NCI-H1105 treated with DMSO at 0.1 percent for 48 hours (cell line): ENCODE measurements at places on chromosomes 2 and 18.

- no peak for DNase-seq
Observed at GRCh38 chr2:174877751-174878150, 113.5 kb upstream of the CHRNA1 start.

- DNase-seq, result no peak
Observed at GRCh38 chr2:38991899-38992298, 102.2 kb downstream of the ARHGEF33 start.

DNA sequence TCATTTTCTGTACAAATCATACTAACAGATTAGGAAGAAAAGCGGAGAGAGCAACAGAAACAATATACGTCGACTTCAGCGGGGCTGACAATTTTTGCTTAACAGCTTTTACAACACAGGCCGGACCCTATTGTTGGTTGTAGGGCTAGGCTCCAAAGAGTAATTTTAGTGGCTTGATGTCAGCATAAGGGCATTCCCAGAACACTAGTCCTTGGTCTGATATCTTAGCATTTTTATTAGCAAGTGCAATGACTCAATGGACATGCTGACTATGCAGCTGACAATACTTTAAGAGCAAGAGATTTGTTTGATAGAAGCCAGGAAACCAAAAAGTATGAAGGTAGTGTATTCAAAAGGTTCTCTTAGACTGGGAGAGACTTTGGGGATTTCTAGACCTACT is 209.9 kb downstream of the LNPK start:
- DNase-seq, result no peak

DNA sequence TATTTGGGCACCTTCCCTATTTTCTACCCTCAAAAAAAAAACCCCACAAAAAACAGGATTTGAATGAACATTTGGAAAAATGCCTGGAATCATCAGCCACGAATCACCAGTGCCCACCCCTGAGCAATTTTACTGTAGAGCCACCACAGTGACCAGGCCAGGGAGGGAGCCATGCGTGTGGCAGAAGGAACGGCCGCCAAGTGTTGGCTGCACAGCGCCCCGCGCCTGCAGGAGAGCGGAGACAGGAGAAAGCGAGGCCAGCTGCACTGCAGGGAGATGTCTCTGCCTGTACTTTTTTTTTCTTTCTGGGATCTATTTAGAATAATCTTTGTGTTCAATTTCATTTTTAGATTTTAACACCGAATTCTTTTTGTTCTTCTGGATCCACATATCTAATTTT is 269.3 kb upstream of the RAB12 start:
- DNase-seq, result no peak

GRCh38 chr2:101150306-101151145 is 656 bp downstream of the TBC1D8 start:
- DNase-seq, result peak; percentile 34

- no peak for DNase-seq
Observed at GRCh38 chr2:198375083-198375410, 570.7 kb downstream of the PLCL1 start.

GRCh38 chr2:72548081-72548764 is 277.6 kb downstream of the EXOC6B start:
- DNase-seq, result no peak

GRCh38 chr2:225171350-225171749 is 129.1 kb upstream of the DOCK10 start:
- no peak for DNase-seq

DNA sequence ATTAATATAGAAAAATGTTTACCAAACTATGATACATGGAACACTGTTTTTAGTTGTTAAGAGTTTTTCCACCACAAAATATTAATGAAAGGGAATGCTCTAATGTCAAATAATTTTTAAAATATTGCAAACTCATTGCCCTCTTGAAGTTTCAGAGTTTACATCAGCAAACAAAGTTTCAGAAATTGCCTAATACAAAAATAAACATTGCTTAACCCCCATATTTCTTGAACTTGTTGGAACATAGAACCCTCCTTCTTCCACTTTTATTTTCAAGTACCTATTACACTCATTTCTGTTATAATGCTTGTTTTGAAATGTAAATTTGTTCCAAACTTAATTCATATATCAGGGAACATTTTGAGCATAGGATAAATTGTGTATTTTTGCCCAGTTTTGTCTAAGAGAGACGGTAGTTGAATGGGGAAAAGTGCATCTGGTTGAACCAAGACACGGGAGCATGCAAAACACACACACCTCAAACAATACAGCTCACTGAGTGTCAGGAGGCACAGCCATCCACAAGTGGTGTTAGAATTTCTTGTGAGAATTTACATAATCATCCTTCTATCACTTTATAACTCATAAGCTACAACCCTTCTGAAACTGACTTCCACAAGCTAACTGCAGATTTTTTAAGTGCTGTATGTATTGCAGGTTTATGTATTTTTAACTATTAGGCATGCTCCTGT is 5.3 kb upstream of the MC4R start:
- no peak for DNase-seq

DNA sequence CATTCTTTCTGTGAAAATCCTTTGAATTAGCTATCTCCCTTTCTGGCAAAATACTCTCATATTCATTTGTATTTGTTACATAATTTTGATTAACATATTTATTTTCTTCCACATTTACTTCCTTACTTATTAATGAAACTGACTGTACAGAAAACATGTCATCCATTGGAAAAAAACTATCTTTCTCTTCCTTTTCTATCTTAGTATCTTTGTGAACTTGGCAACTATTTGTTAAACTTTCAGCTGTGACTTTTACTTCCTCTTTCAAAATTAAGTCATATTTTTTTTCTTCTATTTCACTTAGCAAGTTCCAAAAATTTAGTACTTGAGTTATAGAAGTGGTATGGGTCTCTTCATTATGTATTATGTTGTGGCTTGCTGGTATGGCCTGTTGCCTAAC is 2.6 kb downstream of the RAD51AP2 start:
- no peak for DNase-seq

- no peak for DNase-seq
Observed at GRCh38 chr2:19201911-19202462, 156.4 kb downstream of the OSR1 start.

GRCh38 chr2:98929920-98930319 is 6.1 kb downstream of the CRACDL start:
- DNase-seq, result no peak

- DNase-seq, result no peak
Observed at GRCh38 chr18:75818383-75818782, 390.9 kb upstream of the SMIM21 start.

- DNase-seq, result no peak
Observed at GRCh38 chr2:108870069-108870644, 83.6 kb downstream of the CCDC138 start.

- DNase-seq, result no peak
Observed at GRCh38 chr18:3254725-3255124, 7.1 kb downstream of the MYL12A start.
